ENCODE measurements at places on chromosomes 7 and 10.

- DNase-seq: no peak
Observed at GRCh38 chr7:71459132-71459531, 327.2 kb downstream of the GALNT17 start.

GRCh38 chr10:70832221-70832620 is 16.5 kb downstream of the SGPL1 start:
- no peak for DNase-seq

GRCh38 chr7:20431146-20431545 is 100.4 kb downstream of the ITGB8 start:
- DNase-seq: no peak

GRCh38 chr7:139297795-139298194 is 43.3 kb upstream of the FMC1 start:
- DNase-seq: no peak

DNA sequence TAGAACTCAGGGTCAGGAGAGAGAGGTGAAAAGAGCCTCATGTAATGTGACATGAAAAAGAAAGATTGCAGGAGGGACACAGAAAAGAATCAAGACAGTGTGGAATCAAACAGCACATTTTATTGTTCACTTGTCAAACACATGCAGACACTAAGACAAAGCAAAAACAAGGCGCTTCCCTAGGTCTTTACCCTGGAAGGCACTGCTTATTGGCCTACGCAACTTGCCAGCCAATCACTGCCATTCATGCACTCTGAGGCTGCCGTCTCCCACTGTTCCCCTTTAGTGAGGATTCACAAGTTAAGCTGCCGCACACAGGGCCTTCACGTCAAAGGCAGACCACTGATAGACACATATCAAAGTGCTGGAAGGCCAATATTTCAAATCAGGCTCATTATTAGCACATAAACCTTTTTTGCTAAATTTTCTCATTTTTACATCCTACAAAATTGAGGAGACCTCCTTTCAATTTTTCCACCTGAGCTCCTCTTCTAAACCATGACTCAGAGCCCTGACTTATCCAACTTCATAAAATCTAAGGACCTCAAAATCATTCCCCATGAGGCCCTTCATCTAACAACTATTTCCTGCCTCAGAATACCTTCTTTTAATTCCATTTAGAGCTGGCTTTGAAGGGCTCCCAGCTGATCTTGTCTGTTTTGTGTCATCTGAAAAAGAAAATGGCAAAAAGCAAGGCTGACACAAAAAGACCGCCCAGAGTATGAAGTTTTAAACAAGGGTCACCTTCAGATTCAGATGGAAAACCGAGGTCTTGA is 149.4 kb downstream of the CHCHD3 start:
- DNase-seq: no peak
